ENCODE measurements at places on chromosomes 4 and X.

DNA sequence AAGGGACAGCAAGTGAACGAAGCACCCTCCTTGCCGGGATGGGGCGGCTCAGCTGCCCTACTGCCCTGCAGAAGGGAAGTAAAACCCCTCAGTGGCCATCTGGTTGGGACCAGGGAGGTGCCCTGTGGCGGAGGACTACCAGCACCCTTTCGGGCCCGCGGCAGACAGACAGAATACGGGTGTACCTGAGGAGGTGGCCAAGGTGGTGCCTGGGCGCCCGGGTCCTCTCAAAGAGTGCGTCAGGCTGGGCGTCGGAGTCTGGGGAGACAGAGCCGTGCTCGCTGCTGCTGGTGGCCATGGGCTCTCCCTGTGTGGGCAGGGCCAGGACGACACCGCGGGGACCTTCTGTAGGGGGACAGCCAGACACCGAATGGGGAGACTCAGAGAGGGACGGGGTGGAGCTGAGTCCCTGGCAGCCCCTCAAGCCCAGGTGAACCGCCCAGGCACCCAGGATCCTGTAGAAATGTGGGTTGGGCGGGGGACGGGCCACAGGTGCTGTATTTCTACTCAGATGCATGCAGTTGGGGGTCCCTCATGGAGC, 29.7 kb downstream of the PDHA1 start:
- DNase-seq = no peak

- DNase-seq = peak; percentile 47
Measured at GRCh38 chr4:165355900-165356300, 22.9 kb upstream of the CPE start.

DNA sequence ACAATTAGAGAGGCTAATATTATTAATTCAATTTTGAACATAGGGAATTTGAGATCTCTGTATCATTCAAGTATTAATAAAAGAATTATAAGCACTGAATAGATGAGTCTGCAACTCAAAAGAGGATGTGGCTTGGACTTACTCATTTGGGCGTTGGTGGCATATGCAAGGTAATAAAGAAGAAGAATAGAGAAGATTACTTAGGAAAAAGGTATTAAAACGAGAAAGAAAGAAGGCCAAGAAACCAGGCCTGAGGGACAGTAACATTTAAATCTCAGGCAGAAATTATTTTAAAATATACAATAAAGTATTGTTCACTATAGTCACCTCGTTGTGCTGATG, 383.0 kb upstream of the INTU start:
- no peak for DNase-seq

- no peak for DNase-seq
Measured at GRCh38 chrX:12910423-12911121, 4.2 kb downstream of the TLR8 start.

DNA sequence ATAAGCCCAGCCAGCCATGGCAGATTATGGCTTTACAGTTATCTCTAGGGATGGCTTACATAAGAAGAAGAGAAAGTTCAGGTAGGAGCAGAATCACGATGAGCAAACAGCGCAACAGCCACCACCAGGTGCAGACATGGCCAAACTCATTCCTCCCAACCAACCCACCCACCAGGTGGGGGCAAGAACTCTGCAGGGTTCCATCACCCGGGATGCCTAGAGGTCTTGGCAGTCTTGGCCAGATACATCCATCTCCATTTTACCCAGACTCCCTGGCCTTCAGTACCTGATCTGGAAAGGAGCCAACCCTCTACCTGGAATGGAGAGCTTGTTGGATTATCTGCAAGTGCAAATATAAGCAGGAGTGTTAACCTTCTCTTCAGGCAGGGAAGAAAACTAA, 7.5 kb downstream of the TSC22D3 start:
- DNase-seq = no peak

All from SK-N-SH (cell line).